Heart left ventricle (tissue), 16 donors: ENCODE measurements at places on chromosomes 13 and 19.

DNA sequence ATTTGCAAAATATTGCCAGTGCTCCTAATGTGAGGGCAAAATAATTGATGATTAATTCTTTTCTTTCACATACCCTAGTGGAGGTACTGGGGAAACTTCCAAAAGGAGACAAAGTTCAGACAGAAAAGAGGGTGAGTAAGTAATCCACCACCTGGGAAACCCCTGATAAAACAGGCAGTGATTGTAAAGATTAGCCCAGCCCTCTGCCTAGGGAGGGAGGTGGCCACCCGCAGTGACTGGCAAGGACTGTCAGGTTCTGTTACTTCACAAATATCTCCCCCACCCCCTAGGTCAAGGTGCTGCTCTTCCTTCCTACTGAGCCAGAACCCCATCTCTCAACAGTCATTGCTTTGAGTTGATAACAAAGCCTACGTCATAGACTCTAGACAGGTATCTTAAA lies 239.7 kb downstream of the DNAJC15 start:
- H3K27me3 ChIP-seq = no peaks in the 10 kb centered on the region
- H3K27ac ChIP-seq = no peak overlapping the region
- no peaks in the 10 kb centered on the region for H3K4me1 ChIP-seq
- no peak for DNase-seq
- no peak overlapping the region for H3K4me3 ChIP-seq

DNA sequence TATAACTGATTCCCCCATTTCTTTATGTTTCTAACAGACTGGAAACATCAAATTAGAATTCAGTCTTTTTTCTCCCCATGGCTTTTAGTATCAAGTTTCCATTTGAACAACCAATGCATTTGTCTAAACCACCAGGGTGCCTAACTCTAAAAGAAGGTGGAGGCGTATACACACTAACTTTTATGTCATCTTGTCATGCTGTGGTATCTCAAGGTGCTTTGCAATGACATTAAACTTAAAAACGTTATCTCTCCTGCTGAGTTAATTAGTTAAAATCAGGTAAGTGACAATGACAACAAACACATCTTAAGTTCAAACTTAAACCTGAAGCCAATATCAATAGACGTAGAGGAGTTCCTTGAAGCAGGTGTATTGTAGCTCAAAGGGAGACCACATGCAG lies 1001.7 kb downstream of the PCDH17 start:
- no peak for DNase-seq
- no peaks in the 10 kb centered on the region for H3K36me3 ChIP-seq
- no peaks in the 10 kb centered on the region for H3K27me3 ChIP-seq
- H3K4me1 ChIP-seq = no peaks in the 10 kb centered on the region
- H3K4me3 ChIP-seq = no peak overlapping the region

DNA sequence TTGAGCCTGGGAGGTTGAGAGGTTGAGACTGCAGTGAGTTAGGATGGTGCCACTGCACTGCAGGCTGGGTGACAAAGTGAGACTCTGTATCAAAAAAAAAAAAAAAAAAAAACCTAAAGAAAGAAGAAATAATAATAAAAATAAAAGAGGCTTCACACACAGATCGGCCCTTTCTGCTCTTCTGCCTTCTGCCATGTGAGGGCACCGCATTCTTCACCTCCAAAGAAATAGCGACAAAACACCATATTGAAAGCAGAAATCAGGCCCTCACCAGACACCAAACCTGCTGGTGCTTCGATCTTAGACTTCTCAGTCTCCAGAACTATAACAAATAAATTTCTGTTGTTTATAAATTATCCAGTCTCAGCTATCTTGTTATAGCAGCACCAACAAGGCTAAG lies 3.0 kb downstream of the ZNF649 start:
- peaks cover 34% of the 10 kb centered on the region for H3K36me3 ChIP-seq
- peaks cover 13% of the 10 kb centered on the region for H3K4me1 ChIP-seq
- H3K27me3 ChIP-seq = no peaks in the 10 kb centered on the region
- no peak overlapping the region for H3K4me3 ChIP-seq

GRCh38 chr13:20583803-20584293 lies 16.9 kb downstream of the IFT88 start:
- no peaks in the 10 kb centered on the region for H3K4me1 ChIP-seq
- H3K36me3 ChIP-seq = peaks cover 30% of the 10 kb centered on the region
- no peak overlapping the region for H3K4me3 ChIP-seq
- no peak for DNase-seq
- no peak overlapping the region for H3K27ac ChIP-seq

DNA sequence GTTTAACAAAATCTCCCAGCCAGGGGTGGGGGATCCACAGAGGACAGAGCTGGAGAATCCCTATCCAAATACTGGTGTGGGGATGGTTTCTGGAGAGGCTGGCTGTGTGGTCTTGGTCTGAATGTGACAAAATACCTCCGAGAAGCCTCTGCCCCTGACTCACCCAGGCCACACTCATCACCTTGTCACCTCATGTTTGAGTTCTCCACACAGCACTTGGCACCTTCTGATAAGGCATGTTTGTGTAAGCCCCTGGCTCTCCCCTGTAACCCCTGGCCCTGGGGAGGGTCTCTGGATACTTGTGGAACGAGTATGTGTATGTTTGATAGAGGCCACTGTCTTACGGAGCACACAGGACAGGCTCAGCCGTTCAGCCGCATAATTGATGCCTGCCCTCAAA lies 14.7 kb downstream of the TECR start:
- no peak overlapping the region for H3K4me3 ChIP-seq
- no peak for DNase-seq
- H3K27me3 ChIP-seq = no peaks in the 10 kb centered on the region

- H3K4me1 ChIP-seq = no peaks in the 10 kb centered on the region
- no peak for DNase-seq
- no peak overlapping the region for H3K4me3 ChIP-seq
- H3K36me3 ChIP-seq = no peaks in the 10 kb centered on the region
- no peaks in the 10 kb centered on the region for H3K27me3 ChIP-seq
These were observed 657.4 kb upstream of the ATXN8OS start for GRCh38 chr13:69450245-69450644.
